ENCODE measurements at places on chromosomes 6 and 20.
A peak's percentile ranks its signal among the peaks of the same experiment; 100 is the strongest.

DNA sequence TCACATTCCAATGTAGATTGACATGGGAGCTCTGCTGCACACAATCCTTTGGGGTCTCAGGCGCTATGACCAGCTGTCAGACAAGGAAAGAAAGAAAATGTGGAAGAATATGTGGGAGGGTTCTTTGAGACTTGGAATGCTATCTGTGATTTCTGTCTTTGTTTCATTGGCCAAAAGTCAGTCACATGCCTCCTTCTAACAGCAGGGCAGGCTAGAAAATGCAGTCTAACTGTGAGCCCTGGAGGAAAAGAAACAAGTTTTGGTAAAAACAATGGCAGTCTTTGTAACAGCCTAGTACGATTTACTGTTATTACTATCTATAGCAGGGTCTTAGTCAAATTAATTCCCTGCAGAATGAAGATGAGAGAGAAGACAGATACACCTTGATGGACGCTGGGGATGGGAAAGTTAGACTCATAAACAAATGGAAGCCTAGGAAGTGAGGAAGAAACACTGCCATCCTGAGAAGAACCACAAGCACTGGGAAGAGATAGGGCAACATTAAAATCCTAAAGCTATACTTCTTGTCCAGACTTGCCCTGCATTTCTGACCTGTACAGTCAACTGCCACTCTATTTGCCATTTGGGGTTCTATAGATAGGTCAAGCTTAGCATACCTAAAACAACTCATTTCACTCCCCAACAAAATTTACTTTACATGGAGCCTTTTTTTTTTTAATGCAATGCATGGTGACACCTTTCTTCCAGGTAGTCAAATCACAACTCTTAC lies 833.0 kb downstream of the KIF16B start:
- DNase-seq: no peak

GRCh38 chr6:150732765-150733539 lies 132.6 kb upstream of the MTHFD1L start:
- DNase-seq: no peak

- no peak for DNase-seq
These were observed 1.7 kb upstream of the TMEM170B start for GRCh38 chr6:11535801-11536230.

GRCh38 chr6:5854899-5855298 lies 151.8 kb downstream of the NRN1 start:
- DNase-seq: no peak

GRCh38 chr6:52513464-52513863 lies 63.4 kb downstream of the TRAM2 start:
- DNase-seq: no peak

- peak; percentile 45 for DNase-seq
These were observed 188.3 kb upstream of the ZFP64 start for GRCh38 chr20:52379723-52380336.

GRCh38 chr6:88480816-88481215 lies 314.7 kb upstream of the CNR1 start:
- no peak for DNase-seq

DNA sequence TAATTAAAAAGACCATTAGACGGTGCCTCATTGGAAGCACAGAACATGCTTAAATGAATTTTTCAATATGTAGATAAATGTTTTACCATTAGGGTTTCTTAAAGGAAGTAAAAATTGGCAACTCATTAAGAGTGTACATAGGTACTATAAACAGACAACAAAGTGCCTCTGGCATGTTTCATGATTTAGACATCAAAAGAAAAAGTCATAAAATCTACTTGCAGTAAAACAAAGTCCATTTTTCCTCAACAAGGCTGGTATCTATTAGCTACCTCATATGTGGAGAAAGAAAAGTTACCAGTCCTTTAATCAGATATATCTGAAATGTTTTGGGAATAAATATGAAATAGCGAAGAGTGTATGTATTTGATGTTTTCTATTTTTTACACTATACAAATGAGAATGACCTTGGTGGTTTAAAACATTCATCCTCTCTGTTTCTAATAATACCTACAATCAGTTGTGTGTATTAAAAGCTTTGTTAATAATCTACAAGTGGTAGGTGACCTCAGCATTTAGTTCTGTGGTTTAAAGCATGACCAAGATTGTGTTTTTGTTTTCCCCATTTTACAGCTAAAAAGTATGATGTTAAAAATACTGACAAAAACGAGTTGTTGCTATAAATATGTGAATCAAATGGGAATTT lies 87.5 kb downstream of the HDGFL1 start:
- DNase-seq: no peak

DNA sequence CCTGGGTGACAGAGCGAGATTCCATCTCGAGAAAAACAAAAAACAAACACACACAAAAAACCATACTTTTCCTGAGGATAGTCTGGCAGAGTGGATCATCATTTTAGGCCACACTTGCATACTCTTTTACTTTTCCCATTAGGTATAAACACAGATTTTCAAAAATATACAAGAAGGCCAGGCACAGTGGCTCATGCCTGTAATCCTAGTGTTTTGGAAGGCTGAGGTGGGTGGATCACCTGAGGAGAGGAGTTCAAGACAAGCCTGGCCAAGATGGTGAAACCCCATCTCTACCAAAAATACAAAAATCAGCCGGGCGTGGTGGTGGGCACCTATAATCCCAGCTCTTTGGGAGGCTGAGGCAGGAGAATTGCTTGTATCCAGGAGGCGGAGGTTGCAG lies 85.5 kb downstream of the ARHGAP18 start:
- no peak for DNase-seq

GRCh38 chr6:80403365-80403764 lies 296.9 kb downstream of the BCKDHB start:
- no peak for DNase-seq

DNA sequence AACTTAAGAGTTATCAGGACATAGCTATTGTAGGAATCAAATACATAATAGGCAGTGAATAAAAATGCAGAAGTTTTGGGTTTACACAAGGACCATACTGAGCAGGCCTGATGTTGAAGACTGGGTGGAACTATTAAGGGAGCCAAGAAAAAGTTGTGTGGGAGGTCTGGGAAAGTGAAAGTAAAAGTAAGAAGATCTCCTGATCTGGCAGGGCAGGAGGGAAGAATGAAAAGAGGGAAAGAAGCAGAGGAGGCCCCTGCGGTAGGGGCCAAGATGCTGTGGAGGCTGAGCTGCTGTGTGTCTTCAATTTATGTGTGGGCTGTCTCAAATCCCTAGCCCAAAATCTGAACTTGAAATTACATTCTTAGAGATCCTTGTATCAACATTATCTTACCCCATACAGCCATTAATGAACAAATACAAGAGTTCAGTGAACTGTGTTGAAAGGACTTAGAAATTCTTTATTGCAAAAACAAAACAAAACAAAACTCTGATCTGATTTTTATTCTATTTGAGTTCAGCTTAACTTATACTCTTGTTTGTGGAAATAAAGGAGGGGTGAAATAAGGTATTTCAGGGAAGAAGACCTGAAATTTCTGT lies 1183.8 kb downstream of the HACE1 start:
- DNase-seq: no peak

- DNase-seq: no peak
These were observed 128.1 kb downstream of the ISM1 start for GRCh38 chr20:13349235-13349604.

DNA sequence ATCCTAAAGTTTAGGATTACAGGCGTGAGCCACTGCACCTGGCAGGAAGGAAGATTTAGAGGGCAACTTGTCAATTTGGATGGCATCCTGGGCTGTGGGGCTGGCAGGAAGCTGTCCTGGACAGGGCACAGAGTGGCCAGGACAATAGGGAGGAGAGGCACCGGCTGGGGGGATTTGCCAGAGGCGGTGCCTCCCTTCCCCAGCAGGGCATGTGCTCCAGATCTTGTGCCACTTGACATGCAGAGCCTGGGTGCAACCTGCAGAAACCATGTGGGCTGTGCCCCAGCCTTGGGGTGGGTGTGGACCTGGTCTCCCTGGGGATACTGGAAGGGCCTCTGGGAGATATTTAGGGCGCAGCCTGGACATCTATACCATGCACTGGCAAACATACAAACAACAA lies 58.6 kb upstream of the EEF1A1 start:
- DNase-seq: no peak

GRCh38 chr6:66896415-66896814 lies 1189.4 kb upstream of the EYS start:
- no peak for DNase-seq

DNA sequence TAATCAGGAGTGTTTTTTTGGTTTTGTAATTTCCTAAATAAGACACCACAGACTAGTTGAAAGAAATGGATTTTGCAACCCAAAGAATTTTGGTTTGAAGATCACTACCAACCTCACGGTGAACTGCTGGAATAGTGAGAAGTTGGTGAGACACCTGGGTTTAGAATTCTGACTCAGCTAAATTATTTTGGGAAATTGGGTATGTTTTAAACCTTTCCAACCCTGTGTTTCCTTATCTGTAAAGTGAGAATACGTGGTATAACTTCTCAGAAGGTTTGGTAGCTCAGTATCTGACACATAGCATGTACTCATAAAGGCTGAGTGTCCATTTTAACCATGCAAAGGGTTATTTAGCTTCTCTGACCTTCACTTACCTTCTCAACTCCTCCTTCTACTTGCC lies 261.9 kb downstream of the FOXA2 start:
- no peak for DNase-seq

DNA sequence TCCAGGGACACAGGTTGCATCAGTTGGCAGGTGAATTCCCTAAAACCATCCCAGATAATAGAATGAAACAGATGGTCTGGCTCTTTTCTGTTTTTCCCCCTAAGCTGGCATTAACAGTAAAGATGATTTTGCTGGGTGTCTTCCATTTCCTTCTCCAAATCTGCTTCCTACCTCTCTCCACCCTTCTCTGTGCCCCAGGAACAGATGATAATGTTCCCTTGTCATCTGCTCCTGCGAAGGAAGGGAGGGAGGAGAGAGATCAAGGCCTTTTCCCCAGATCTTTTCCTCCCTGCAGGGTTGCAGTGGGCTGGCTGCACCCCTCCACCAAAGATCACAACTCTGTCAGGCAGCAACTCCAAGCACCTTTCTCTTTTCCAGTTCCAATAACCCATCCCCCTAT lies 156.5 kb upstream of the PRDM1 start:
- DNase-seq: peak; percentile 35

- DNase-seq: peak; percentile 68
These were observed 11.5 kb upstream of the ZBTB22 start for GRCh38 chr6:33329058-33329457.

DNA sequence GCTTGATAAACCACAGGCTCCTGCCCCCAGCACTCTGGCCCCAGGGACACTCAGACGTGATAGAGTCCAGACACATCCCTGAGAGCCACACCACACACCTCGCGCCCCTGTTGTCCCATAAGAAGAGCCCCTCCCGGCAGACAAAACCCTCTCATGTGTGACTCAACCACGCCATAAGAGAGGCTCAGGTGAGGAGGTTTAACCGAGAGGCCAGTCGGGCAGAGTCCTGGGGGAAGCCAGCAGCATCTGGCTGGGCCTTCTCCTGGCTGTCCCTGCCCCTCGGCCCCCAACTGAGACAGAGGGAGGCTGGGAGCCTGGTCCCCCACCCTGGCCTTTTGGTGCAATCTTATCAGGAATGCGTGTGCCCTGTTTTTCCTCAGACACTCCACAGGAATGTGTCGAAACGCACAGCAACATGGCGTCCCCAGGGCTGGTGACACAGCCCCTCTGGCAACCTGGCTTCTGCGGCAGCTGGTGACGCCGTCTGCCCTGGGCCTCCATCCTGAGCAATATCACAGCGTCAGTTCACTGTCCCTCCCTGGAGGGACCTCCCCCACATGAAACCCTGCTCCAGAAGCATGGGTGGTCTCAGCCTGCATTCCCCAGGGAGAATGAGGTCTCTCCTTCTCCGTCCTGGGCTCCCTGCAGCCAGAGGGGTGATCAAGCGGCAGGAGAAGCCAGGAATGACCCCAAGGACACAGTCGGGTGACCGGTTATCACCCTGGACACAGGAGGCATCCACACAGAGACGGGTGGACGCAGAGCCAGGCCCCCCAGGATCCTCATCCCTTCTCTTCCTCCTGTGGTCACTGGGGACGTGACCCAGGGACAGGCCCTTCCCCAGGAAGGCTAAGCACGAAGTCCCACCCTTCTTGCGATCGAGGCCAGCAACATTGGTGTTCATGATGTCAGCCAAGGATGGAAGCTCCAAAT lies 156.6 kb upstream of the AFDN start:
- DNase-seq: no peak

DNA sequence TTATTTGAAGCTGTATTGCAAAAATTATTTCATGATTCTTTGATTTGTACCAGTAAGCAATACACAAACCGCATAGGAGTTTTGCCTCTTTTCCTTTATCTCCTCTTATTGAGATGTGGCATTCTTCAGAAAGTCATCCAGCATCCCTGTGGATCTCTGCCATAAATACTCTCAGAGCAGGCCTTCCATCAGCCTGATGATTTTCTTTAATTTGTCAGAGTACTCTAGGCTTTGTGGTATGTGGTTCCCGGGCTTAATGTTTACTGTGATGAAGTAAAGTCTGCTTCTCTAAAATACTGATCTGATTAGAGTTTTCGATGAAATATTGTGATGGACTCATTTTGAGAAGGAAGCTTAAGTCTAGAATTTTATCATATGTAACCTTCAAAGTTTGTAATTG lies 31.1 kb upstream of the SLC35D3 start:
- no peak for DNase-seq

DNA sequence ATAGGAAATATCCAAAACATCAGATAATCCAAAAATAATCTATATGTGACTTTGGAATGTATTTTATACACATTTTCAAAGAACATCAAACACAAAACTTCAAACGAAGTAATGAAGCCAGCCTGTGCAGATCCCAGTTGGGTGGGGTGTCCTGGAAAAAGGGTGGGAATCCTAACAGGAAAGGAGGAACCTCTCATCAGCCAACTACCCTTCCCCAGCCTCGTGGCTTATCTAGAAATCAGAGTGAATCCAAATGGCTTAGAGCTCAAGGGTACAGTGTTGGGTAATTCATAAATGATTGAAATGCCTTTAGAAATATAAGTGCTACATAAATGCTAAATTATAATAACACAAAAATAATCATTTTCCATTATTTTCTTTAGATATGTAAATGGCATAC lies 115.1 kb upstream of the SOX4 start:
- no peak for DNase-seq

DNA sequence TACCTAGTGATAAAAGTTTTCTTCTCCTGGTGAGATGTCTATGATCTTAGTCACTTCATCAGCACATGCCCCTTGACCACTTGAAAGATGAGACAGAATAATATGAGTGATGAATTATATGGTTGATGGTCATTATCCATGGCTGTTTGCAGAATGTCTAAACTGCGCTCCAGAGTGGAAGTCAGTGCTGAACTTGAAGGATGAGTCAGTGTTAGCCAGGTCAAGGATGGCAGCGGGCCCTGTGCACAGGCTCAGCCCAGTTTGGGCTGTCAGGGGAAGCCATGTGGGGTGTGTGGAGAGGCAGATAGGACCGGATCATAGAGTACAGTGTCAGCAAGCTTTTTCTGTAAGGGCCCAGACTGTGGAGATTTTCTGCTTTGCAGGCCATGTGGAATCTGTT lies 67.2 kb upstream of the KIF25 start:
- no peak for DNase-seq

DNA sequence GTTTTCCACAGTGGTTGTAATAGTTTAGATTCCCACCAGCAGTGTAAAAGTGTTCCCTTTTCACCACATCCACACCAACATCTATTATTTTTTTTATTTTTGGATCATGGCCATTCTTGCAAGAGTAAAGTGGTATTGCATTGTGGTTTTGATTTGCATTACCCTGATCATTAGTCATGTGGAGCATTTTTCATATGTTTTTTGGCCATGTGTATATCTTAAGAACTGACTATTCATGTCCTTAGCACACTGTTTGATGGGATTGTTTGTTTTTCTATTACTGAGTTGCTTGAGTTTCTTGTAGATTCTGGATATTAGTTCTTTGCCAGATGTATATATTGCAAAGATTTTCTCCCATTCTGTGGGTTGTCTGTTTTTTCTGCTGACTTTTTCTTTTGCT lies 820.1 kb downstream of the TENT5A start:
- DNase-seq: no peak

Data from NCI-H82 (cell line).